ENCODE measurements at places on chromosomes 11 and 22.

- no peak for DNase-seq
These were observed 74.2 kb downstream of the MYO7A start for GRCh38 chr11:77201991-77202841.

DNA sequence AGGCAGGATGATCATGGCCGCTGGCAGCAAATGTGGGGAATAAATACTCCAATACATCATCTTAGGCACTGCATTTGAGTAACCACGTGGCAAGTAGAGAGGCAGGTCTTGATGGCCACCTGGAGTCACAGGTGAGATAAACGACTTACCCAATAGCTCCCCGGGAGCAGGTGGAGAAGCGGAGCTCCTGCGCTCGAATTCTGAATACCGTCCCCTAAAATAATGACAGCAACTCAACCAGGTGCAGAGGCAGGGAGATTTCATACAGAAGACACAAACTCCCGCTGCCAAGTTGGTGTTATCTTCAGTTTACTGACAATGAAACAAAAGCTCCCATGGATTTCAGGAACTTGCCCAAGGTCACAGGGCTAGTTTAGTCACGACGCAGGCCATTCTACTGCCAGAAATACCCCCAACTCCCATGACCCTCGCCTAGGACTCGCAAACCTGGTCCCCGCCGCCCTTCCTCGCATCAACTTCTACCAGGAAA is 437 bp downstream of the SLC43A3 start:
- DNase-seq: no peak

GRCh38 chr11:10158461-10158860 is 135.6 kb downstream of the SBF2 start:
- DNase-seq: no peak

DNA sequence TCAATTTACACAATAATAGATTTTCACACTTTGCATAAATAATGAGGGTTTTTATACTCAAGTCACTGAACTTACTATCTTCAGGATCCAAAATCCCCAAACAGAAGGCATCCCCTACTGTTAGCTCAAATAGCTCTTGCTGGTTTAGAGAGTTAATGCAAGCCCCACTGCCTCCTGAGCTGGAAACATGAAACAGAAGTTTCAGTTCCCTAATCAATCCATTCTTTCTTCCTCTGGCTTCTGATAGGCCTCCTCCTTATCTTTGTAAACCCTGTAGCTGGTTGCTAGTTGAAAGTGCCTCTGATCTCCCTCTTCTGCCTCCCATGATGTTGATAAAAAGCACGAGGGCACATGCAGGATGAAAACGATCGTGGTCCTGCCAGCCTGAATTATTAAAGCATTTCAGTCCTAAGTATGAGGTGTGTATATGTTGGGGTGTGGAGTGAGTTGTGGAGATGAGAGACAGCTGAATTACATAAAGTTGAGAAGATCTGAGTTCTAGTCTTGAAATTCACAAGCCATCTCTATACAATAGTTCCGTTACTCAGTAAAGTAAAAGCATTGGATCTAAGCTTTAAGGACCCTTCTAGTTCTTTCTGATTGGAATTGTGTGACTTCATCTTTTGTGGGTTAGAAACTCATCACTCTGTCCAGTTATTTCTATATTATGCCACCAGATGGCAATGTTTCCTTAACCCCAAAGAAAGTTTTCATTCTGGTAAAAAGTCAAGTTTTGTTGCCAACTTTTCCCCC is 35.0 kb upstream of the EHF start:
- no peak for DNase-seq

- no peak for DNase-seq
These were observed 29.4 kb upstream of the SMIM38 start for GRCh38 chr11:69126286-69126685.

GRCh38 chr11:44120169-44120568 is 24.7 kb downstream of the EXT2 start:
- DNase-seq: no peak

Measured in CD8-positive, alpha-beta T cell (primary cell).